ENCODE measurements at places on chromosomes 13 and 19.

DNA sequence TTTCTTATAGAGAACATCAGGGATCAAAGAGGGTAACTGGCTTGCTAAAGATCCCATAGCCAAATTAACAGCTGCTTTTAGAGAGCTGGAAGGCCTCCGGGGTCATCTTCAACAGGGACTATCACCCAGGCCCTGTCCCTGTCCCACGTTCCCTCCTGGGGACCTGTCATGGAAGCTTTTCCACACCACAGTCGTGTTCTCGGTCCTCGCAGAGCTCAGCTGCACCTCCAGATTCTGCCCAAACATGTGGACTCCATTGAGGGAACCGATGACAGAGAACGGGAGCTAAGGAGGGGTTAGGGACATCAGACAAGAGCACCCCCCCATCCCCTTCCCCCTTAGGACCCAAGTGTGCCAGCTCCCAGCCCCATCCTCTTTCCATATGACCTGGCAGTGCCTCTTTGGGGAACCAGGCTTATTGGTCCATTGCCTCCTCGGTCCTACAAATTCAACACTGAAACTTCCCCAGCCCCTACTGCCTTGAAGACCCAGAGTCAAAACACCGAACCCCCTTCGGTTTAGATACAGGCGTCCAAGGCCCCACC, 568 bp downstream of the FUZ start:
- no peak for DNase-seq

DNA sequence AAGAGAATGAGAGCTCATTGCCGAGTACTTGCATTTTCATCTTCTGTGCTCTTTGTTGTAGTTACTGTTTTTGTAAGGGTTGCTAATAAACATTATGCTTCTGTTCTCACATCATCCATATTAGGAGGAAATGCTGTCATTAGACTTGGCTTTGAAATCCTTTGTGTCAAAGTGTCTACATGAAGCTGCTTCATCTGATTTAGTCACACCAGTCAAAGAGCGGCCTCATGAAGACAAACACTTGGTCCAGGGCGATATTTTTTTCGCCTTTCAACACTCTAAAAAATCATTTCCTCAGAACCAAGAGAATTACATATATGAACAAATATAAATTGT, 105.0 kb downstream of the SPRY2 start:
- DNase-seq: no peak

GRCh38 chr13:28854657-28855056, 34.5 kb downstream of the MTUS2 start:
- DNase-seq: no peak

DNA sequence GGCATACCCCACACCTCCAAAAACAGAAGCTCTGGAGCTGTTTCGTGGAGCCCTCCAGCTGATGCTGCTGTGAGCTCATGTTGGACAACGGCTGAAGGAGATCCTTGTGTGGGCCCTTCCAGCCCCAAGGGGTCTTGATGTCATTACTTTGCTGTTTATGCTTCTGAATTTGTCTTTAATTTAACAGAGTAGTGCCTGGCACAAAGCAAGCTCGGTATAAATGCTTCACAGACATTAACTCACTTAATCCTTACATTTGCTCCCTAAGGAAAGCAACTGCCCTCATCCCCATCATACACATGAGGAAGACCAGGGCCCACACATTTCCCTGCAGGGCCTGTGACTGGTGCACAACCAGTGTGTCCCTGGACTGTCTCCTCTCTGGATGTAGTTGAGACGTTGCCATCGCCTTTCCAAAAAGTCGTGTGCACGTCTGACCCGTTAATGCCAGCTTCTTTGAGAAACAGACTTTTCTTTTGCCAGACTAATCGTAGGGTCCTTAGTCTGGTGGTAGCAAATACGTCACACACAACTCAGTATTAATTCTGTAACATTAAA, 7.6 kb downstream of the COL4A1 start:
- no peak for DNase-seq

DNA sequence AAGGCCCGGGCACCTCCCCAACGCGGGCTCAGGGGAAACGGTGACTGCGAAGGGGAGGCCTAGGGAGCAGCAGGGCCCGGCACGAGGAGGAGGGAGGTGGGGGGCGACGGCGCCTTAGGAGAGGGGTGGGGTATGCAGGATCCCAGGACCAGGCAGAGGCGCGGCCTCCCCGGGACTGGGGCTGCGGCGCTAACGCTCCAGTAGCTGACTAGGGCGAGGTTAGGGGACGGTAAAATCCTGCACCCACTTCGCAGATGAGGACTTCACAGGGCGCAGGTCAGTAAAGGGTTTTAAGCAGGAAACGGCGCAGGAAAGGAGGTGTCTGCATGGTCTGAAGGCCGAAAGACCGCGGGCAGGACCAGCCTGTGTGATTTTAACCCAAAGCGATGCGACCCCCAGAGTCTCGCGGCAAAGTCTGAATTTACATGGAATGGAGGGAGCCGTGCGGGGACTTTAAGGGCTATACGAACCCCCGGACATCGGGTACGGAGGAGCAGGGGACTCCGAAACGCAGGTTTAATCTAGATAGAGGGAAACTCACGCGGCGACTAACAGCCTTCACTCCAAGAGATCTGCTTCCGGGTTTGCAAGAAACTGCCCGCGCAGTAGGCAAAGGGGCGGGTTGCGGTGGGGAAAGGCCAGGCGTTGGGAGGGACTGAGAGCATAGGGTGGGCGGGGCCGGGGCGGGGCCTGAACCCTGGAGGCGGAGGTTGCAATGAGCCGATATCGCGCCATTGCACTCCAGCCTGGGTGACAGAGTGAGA, at the start of gene ZNF665:
Gene ZNF665 (minus strand): TSS at position 588 of the 764 bp plus-strand sequence. CDS start 10,460 bp downstream, outside the sequence.
- peak; percentile 61 for DNase-seq

DNA sequence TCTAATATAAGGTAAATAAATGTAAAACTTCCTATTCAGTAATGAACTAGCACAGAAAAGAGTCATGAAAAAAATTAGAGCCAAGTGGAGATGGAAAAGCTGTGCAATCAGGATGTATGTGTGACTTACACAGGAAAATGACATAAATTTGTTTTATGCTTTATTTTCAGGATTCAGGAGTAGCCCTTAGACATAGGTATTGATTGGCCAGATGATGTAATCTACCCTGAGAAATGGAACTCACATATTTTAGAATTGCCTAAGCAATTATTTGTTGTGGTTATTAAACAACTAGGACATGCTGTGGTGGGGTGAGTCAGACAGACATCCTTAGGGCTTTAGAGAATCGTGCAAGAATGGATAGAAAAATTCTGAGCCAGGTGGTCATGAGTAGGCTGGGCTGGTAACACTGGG, 110.6 kb downstream of the PCDH9 start:
- DNase-seq: no peak

DNA sequence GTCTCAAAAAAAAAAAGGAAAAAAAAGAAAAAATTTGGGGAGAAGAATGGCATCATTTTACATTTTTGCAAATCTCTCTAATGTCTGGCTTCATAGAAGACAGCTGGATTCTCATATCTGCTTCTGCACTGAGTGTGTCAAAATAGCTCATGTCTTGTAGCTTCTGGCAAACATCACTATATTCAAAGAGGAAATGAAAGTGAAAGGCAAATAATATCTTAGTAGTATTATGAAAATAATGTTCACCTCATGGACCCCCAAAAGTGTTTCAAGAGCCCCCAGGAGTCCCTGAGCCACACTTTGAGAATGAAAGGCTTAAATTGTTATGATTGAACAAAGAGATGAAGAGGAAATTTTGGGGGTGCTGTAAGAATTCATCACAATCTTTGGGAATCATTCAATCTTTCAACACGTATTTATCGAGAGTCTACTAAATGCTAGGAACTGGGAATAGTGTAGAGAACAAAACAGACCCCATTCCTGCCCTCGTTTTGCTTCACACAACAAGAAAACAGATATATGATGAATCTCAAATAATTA, 1.2 kb upstream of the SLC6A16 start:
- no peak for DNase-seq

DNA sequence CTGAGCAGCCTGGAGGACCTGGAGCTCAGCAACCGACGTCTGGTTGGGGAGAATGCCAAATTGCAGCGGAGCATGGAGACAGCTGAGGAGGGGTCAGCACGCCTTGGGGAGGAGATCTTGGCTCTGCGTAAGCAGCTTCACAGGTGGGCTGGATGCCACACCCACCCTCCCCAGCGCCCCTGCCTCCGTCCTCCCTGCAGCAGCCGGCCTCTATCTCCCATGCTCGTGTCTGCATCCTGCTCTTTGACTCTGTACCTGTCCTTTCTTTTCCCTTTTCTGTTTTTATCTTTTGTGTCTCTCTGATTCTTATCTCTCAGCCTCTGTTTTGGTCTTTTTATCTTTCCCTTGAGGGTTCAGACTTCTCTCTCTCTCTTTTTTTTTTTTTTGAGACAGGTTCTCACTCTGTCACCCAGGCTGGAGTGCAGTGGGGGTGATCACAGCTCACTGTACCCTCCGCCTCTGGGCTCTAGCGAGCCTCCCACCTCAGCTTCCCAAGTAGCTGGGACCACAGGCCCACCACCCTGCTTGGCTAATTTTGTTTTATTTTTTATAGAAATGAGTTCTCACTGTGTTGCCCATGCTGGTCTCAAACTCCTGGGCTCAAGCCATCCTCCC, 10.1 kb downstream of the KASH5 start:
- no peak for DNase-seq

DNA sequence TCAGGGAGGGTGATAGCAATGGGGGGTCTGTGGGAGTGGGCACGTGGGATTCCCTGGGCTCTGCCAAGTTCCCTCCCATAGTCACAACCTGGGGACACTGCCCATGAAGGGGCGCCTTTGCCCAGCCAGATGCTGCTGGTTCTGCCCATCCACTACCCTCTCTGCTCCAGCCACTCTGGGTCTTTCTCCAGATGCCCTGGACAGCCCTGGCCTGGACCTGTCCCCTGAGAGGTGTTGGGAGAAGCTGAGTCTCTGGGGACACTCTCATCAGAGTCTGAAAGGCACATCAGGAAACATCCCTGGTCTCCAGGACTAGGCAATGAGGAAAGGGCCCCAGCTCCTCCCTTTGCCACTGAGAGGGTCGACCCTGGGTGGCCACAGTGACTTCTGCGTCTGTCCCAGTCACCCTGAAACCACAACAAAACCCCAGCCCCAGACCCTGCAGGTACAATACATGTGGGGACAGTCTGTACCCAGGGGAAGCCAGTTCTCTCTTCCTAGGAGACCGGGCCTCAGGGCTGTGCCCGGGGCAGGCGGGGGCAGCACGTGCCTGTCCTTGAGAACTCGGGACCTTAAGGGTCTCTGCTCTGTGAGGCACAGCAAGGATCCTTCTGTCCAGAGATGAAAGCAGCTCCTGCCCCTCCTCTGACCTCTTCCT, 9.3 kb upstream of the CEACAM7 start:
- no peak for DNase-seq

DNA sequence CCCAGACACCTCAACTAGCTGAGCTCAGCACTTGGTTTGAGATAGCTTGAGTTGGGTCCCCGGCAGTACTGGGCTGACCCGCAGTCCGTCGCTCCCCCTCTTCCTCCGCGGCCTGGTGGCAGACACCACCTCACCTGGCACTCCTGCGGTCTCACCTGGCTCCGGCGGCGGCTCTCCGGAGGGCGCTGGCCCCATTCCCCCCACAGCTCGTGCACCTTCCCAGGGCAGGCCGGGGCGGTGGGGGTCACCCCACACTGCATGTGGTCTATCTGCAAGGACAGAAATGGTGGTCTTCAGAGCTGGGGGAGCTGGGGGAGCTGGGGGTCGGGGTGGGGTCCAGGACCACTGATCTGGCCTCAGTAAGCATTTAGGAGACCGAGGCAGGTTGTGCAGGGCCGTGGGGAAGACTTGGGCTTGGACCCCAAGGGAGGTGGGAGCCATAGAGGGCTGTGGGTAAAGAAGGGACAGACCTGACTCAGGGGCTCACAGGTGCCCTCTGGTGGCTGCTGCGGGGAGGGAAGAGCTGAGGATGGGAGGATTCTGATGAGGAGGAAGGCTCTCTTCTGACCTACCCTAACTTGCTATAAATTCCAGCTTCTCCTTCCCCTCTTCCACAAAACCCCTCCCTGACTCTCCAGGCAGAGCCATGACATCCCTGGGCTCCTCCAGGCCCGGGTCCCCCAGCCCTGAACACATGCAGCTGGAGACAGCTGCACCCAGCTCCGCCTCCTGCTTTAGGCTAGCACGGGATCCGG, 6.7 kb upstream of the PLIN4 start:
- peak; percentile 77 for DNase-seq

GRCh38 chr13:65532231-65532630, 1697.9 kb downstream of the PCDH9 start:
- DNase-seq: no peak

GRCh38 chr19:45063851-45064801, 12.2 kb downstream of the ZNF296 start:
- DNase-seq: no peak

DNA sequence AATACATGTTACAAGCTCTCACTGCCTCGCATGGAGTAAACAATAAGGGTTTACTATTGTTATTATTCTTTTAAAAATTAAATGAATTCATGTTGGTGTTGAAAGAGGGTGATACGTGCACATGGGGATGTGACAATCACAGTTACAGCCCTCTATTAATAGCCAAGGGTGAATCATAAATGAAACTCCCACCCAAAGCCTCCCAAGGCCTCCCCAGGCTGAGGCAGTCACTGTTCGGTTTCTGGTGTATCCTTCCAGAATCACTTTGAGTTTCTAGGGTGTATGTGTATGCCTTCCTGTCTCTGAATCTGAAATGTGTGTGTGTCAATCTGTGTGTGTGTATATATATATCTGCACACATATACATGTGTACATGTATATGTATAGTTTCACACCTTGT, 73.4 kb downstream of the AKAP11 start:
- no peak for DNase-seq

DNA sequence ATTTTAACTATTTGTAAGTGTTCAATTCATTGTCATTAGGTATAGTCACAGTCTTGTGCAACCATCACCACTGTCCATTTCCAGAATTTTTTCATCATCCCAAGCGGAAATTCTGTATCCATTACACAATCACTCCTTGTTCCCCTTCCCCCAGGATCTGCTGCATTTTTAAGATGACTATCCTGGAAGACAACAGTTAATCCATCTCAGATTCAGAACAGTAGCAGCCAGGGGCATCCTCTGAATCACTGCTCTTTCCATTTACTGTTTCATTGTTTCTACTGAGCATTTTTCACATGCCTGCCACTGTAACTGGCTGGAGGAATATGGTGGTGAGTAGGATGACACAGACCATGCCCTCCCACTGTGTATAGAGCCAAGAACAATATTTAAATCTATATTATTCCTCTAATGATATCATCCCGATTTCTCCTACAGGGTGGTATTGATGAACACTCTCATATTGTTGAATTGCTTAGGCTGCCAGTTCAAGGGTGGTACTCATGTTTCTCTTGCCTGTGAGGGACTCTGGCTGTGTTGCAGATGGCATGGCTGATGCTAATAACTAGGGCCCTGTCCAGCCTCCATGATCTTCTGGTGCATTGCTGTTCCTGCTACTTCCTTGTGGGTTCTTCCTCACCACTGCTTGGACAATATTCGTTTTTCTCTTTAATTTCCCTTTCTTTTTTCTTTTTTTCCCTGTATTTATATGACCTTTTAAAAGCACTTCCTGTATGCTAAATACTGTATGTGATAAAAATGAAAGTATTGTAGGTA, 59.0 kb downstream of the WDFY2 start:
- DNase-seq: no peak

DNA sequence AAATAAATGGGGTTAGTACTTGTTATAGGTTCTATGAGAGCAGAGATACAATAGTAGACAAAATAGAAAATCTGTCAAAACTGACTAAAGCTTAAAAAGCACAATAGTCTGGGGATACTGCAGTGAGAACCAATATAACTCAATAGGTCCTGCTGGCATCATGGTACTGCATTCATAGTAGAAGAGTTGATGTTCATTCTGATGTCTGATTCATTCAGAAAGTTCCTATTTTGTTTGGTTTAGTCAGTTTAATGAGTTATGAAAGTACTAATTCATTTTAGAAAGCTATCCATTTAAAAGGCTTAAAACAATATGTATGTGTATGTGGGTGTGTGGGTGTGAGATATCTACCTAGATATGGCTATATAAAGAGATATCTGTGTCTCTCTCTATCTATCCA, 152.8 kb downstream of the LHFPL6 start:
- DNase-seq: no peak
